ENCODE measurements at places on chromosomes 1 and 21.

- DNase-seq: no peak
Observed at GRCh38 chr1:28096210-28097099, 8.0 kb upstream of the EYA3 start.

DNA sequence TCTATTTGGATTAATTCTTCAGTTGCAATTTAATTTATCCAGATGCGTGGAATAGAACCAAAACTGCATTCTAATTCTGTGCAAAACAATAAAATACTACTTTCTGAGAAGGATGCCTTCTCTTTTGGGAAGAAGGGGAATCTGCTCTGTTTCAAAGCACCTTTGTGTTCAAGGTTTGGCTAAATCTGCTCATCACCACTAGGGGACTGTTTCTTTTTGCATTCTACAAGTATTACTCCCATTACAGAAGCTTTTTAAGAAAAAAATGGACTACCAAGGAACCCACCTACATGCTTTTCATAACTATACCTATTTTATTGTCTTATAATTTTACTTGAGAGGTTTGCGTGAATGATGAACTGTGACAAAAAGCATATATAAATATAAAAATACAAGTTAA, 18.2 kb downstream of the MRPS6 start:
- no peak for DNase-seq

- DNase-seq: no peak
Observed at GRCh38 chr1:206829875-206830274, 35.5 kb upstream of the IL20 start.

- no peak for DNase-seq
Observed at GRCh38 chr1:14415396-14415795, 183.1 kb upstream of the KAZN start.

DNA sequence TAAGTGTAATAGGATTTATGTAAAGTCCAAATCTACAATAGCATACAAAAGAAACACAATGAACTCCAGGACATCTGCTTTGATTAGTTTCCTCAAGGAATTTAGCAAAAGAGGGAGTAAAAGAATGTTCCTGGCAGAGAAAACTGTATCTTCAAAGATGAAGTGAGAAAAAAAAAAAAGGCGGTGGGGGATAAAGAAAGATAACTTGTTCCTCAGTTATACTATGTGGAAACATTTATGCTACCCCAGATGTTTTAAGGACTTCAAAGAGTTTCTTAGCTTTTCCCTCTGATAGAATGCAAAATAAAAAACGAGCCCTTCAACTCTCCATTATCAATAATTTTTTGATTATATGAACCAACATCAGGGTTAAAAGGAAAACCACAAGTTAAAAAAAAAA, 908.9 kb upstream of the ADGRL2 start:
- DNase-seq: no peak

GRCh38 chr1:234838182-234838581, 228.2 kb upstream of the IRF2BP2 start:
- DNase-seq: no peak

GRCh38 chr1:204873714-204874113, 3.1 kb downstream of the NFASC start:
- DNase-seq: no peak

- no peak for DNase-seq
Observed at GRCh38 chr1:54811066-54811465, 9.9 kb upstream of the TTC22 start.

DNA sequence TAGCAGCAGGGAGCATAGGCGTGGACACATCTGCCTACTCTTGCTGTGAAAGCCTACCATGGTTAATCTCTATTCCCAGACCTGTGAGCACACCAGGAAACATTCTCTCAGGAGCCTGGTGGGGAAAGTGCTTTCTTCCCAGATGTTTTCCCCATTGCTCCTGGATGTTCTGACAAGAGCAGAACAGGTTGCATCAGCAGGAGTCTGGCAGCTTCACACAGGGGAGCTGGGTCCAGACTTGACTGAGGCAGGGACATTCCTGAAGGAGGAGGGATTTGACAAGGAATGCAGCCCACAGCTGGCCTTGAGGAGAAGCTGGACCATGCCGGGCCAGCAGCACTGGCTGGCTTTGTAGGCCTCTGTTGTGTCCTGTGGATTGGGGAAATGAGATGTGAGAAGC, 21.0 kb upstream of the ARTN start:
- DNase-seq: no peak

GRCh38 chr1:53688381-53689102, 50.4 kb downstream of the GLIS1 start:
- no peak for DNase-seq

- DNase-seq: no peak
Observed at GRCh38 chr1:220566869-220567268, 38.9 kb downstream of the MARK1 start.
